ENCODE measurements at places on chromosomes 3 and 15. TPM values are rescaled to one million over a fixed set of nuclear protein-coding genes. Genes with fewer than 3 reads are reported as not detected.

The RAB27A gene
- total RNA-seq: 59.3 TPM

- no peak for DNase-seq
Observed at GRCh38 chr15:59063042-59063441, 41.9 kb upstream of the CCNB2 start.

The RPSA gene
- 674 TPM for total RNA-seq

GRCh38 chr15:81887912-81888311 is 157.9 kb downstream of the MEX3B start:
- no peak for DNase-seq

The WWTR1 gene
- total RNA-seq: 201 TPM

- DNase-seq: no peak
Observed at GRCh38 chr3:16912400-16913263, 27.9 kb downstream of the PLCL2 start.

- DNase-seq: no peak
Observed at GRCh38 chr3:157499342-157499963, 3.8 kb downstream of the VEPH1 start.

Measured in posterior vena cava (tissue), 2 donors.